ENCODE measurements at places on chromosomes 5 and 9.

- no peaks in the 10 kb centered on the region for H3K36me3 ChIP-seq
- H3K27me3 ChIP-seq, result peaks cover 51% of the 10 kb centered on the region
- DNase-seq, result no peak
- peaks cover 6% of the 10 kb centered on the region for H3K4me1 ChIP-seq
- no peak overlapping the region for H3K27ac ChIP-seq
These were observed 97.8 kb downstream of the C5orf15 start for GRCh38 chr5:133870661-133871060.

- no peak for DNase-seq
- peaks cover 46% of the 10 kb centered on the region for H3K27me3 ChIP-seq
- no peaks in the 10 kb centered on the region for H3K4me1 ChIP-seq
These were observed 4.6 kb upstream of the SLC6A7 start for GRCh38 chr5:150184990-150185912.

DNA sequence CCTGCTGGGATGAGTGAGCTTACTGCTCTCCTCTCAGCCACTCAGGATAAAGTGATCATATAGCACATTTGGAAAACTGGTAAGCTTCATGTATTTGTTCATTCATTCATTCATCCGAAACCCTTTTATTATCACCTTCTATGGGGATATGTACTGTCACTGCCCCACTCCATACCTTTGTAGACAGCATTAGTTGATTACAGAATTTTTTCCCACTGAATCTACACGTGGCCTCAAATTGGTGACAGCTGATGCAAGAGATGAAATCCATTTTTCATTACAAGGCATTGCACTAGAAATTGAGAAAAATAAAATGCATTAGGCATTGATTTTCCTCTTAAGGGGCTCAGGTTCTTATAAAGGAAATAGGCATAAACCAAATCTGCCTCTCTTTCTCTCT lies 9.7 kb downstream of the GRIA1 start:
- DNase-seq, result no peak
- H3K36me3 ChIP-seq, result peaks cover 3% of the 10 kb centered on the region
- H3K27me3 ChIP-seq, result no peaks in the 10 kb centered on the region
- no peak overlapping the region for H3K27ac ChIP-seq
- no peaks in the 10 kb centered on the region for H3K4me1 ChIP-seq
- H3K4me3 ChIP-seq, result no peak overlapping the region

DNA sequence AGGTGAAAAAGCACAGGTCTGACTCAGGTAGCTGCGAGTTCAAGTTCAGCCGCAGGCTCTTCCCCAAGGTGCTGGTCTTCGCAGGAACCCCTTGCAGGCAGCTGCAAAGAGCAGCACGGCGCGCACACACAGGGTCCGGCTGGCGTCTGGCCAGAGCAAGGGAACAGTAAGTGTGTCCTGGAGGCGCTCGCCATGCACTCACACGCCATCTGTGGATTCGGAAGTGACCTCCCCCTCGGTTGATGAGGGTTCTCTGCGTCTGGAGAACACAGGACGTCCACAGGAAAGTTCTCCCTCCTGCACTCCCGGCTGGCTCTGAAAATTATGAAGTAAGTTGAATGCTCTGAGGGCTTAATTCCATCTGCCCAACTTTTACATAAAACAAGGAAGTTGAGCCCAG lies 14.0 kb upstream of the EGFL7 start:
- H3K27me3 ChIP-seq, result peaks cover 30% of the 10 kb centered on the region
- H3K4me3 ChIP-seq, result no peak overlapping the region
- peaks cover 2% of the 10 kb centered on the region for H3K36me3 ChIP-seq
- peaks cover 4% of the 10 kb centered on the region for H3K4me1 ChIP-seq
- no peak for DNase-seq
- no peak overlapping the region for H3K27ac ChIP-seq

- no peak overlapping the region for H3K4me3 ChIP-seq
- H3K36me3 ChIP-seq, result no peaks in the 10 kb centered on the region
- peaks cover 31% of the 10 kb centered on the region for H3K27me3 ChIP-seq
- DNase-seq, result no peak
- H3K4me1 ChIP-seq, result no peaks in the 10 kb centered on the region
These were observed 39.4 kb upstream of the SMIM32 start for GRCh38 chr5:136232316-136232715.

GRCh38 chr9:114694719-114695269 lies 12.8 kb upstream of the TEX48 start:
- H3K4me3 ChIP-seq, result peak overlapping the region; percentile 0
- H3K27me3 ChIP-seq, result no peaks in the 10 kb centered on the region
- DNase-seq, result no peak
- peaks cover 39% of the 10 kb centered on the region for H3K4me1 ChIP-seq
- H3K36me3 ChIP-seq, result peaks cover 2% of the 10 kb centered on the region

- peaks cover 29% of the 10 kb centered on the region for H3K27me3 ChIP-seq
- no peak overlapping the region for H3K27ac ChIP-seq
- H3K36me3 ChIP-seq, result no peaks in the 10 kb centered on the region
These were observed 108.3 kb downstream of the EPB41L4A start for GRCh38 chr5:112310746-112311145.

DNA sequence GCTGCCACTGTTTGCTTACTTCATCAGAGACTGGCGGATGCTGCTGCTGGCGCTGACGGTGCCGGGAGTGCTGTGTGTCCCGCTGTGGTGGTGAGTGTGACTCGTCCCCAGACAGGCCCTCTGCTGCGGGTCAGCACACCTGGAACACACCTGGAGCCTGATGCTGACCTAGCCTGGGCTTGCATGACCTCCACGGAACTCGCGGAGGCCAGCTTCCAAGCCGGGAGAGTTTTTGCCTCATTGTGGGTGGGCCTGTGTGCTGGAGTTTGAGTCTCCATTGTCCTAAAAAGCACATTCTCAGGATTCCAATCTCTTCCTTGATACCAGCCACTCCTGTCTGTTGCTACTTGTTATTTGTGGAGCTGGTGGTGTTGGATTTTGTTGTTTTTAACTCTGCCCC lies 28.1 kb downstream of the SLC22A4 start:
- H3K27ac ChIP-seq, result no peak overlapping the region
- peaks cover 2% of the 10 kb centered on the region for H3K36me3 ChIP-seq
- DNase-seq, result no peak
- H3K27me3 ChIP-seq, result no peaks in the 10 kb centered on the region
- H3K4me3 ChIP-seq, result no peak overlapping the region

- H3K36me3 ChIP-seq, result peaks cover 5% of the 10 kb centered on the region
- peaks cover 5% of the 10 kb centered on the region for H3K4me1 ChIP-seq
- H3K4me3 ChIP-seq, result no peak overlapping the region
- no peak for DNase-seq
- H3K27me3 ChIP-seq, result no peaks in the 10 kb centered on the region
These were observed 64.0 kb downstream of the RNF130 start for GRCh38 chr5:180007582-180007981.

GRCh38 chr5:4095918-4096630 lies 500.4 kb downstream of the IRX1 start:
- no peaks in the 10 kb centered on the region for H3K27me3 ChIP-seq
- H3K4me1 ChIP-seq, result no peaks in the 10 kb centered on the region
- H3K27ac ChIP-seq, result no peak overlapping the region

DNA sequence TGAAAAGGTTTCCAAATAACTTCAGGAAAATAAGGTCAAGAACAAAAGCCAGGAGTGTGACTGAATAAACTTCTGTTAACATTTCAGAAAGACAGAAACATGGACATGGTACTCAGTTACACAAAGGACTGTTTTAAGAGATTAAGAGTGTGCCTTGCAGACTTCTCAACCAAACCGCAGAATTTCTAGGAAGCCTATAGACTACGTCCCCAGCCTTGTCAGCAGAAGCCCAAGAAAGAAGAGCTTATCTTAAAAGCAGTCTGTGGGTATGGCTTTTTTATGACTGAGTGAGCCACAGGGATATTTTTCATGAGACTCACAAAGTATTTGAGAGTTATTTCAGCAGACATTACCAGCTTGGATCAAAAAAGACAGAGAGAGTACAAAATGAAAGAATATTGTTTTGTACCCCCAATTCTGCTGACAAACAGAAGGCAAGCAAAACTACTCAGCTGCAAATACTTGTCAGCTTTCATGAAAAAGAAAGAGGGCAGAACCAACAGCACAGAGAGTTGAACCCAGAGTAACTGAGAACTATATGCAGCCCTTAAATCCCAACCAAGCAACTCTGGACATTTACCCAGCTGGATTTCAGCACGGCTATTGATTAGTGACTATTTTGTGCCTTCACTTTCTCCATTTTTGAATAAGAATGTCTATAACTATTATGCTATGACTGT lies 711.0 kb upstream of the CTNND2 start:
- H3K36me3 ChIP-seq, result no peaks in the 10 kb centered on the region
- no peaks in the 10 kb centered on the region for H3K27me3 ChIP-seq
- H3K4me3 ChIP-seq, result no peak overlapping the region
- no peaks in the 10 kb centered on the region for H3K4me1 ChIP-seq
- H3K27ac ChIP-seq, result no peak overlapping the region

- no peak for DNase-seq
- peaks cover 26% of the 10 kb centered on the region for H3K4me1 ChIP-seq
- peaks cover 2% of the 10 kb centered on the region for H3K36me3 ChIP-seq
- no peak overlapping the region for H3K4me3 ChIP-seq
- no peaks in the 10 kb centered on the region for H3K27me3 ChIP-seq
These were observed 145.8 kb downstream of the AOPEP start for GRCh38 chr9:94872083-94872833.

DNA sequence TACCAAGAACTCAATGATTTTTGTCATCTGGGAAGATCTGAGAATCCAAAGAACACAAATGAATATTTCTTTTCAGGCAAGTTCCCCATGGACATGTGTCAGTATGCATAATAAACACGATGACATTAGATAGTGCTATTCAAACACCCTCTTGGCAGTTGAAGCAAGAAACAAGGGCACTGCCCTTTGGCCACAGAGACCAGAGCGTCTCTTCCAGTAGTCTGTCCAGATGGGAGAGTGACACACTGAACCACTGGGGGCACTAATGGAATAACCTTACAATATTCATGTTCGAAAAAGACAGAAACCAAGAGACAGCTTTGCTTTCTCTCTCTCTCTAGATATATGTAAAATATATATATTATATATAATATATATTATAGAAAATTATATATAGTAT lies 301.9 kb downstream of the CTNND2 start:
- H3K4me3 ChIP-seq, result no peak overlapping the region
- H3K36me3 ChIP-seq, result no peaks in the 10 kb centered on the region
- DNase-seq, result no peak
- no peaks in the 10 kb centered on the region for H3K4me1 ChIP-seq
- H3K27me3 ChIP-seq, result no peaks in the 10 kb centered on the region
- H3K27ac ChIP-seq, result no peak overlapping the region

GRCh38 chr9:121707477-121708424 lies 56.3 kb downstream of the DAB2IP start:
- H3K36me3 ChIP-seq, result no peaks in the 10 kb centered on the region
- H3K4me3 ChIP-seq, result no peak overlapping the region
- no peak for DNase-seq
- H3K4me1 ChIP-seq, result no peaks in the 10 kb centered on the region
- H3K27ac ChIP-seq, result no peak overlapping the region

DNA sequence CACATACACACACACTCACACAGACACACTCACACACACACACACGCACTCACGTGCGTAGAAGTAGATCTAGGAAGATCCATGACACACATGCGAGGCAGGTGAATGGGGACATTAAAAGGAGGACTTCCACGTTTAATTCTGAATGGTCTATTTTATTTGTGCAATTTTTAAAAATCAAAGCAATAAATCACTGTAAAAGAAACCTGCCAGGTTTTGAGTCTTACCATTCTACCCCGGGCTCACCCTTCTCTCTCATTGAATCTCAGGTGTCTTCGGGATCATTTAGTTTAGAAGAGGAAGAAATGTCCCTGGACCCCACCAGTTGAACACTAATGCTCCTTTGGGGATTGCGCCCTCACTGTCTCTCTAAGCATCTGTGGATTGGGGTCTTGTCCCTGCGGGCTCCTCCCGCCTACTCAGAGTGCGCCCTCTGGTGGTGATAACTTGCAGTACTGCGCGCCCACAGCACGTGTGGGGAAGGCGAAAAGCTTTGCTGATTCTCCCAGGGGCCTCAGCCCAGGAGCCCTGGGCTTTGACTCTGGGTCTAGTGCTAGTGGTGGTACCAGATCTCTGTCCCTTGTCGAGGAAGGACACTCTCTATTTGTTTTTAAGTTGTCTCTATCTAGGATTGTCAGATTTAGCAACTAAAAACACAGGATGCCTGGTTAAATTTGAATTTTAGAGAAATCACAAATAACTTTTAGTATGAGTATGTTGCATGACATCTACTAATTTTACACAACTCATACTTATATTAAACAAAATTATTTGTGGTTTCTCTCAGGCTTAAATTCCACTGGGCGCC lies 34.8 kb downstream of the BOD1 start:
- DNase-seq, result no peak
- no peak overlapping the region for H3K27ac ChIP-seq
- H3K4me1 ChIP-seq, result no peaks in the 10 kb centered on the region
- H3K27me3 ChIP-seq, result peaks cover 2% of the 10 kb centered on the region

GRCh38 chr5:149581192-149581861 lies at the start of gene ARHGEF37:
TSS of gene ARHGEF37 (plus strand) at chr5:149581498. CDS start at chr5:149597770, 16,272 bp downstream.
- peaks cover 26% of the 10 kb centered on the region for H3K27me3 ChIP-seq
- H3K4me3 ChIP-seq, result peak within 1 kb of the TSS; percentile 79
- peak; percentile 11 for DNase-seq
- no peaks in the 10 kb centered on the region for H3K36me3 ChIP-seq
- peaks cover 6% of the 10 kb centered on the region for H3K4me1 ChIP-seq

- DNase-seq, result no peak
- no peaks in the 10 kb centered on the region for H3K4me1 ChIP-seq
- no peaks in the 10 kb centered on the region for H3K27me3 ChIP-seq
- no peak overlapping the region for H3K4me3 ChIP-seq
- H3K27ac ChIP-seq, result no peak overlapping the region
These were observed 276.0 kb upstream of the TUSC1 start for GRCh38 chr9:25954209-25954608.

DNA sequence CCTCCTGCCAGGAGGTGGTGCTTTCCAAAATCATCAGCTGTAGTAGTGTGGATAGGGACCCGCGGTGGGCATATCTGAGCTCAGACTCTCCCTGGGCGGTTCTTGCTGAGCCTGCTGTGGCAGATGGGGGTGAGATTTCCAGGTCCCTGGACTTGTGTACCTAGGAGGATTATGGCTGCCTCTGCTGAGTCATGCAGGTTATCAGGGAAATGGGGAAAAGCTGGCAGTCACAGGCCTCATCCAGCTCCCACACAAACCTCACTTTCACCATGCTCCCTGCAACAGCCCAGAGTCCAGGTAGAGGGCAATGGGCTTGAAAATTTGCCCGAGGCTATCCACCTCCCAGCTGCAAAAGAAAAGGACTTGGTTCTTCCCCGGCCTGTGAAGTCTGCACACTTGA lies 23.4 kb upstream of the MAMDC2 start:
- no peaks in the 10 kb centered on the region for H3K36me3 ChIP-seq
- DNase-seq, result no peak
- H3K4me3 ChIP-seq, result no peak overlapping the region

DNA sequence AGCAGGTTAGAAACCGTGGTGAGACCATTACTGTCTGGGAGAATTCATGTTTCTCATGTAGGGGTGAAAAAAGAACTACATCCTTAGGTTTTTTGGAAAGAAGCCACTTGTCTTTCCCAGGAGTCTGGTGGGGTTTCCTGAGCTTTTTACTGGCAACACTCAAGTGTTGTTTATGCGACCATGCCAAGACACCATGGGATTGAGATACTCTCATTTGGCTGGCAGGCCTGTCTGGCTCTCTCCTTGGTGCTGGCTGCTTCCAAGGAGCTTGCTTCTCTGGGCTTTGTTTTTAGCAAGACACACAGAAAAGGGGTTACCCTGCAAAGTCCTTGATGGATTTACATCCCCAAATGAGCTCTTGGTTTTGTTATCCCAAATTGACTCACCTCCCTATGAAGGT lies 80.9 kb upstream of the ISL1 start:
- no peaks in the 10 kb centered on the region for H3K36me3 ChIP-seq
- no peak overlapping the region for H3K27ac ChIP-seq
- H3K27me3 ChIP-seq, result no peaks in the 10 kb centered on the region
- no peaks in the 10 kb centered on the region for H3K4me1 ChIP-seq

Measured in T-helper 17 cell (primary cell).